ENCODE measurements at places on chromosomes 11 and 22.

- no peak for DNase-seq
These were observed 15.4 kb downstream of the GGA1 start for GRCh38 chr22:37624017-37624365.

GRCh38 chr11:61793083-61793828 is 545 bp downstream of the FEN1 start:
- peak; percentile 51 for DNase-seq

DNA sequence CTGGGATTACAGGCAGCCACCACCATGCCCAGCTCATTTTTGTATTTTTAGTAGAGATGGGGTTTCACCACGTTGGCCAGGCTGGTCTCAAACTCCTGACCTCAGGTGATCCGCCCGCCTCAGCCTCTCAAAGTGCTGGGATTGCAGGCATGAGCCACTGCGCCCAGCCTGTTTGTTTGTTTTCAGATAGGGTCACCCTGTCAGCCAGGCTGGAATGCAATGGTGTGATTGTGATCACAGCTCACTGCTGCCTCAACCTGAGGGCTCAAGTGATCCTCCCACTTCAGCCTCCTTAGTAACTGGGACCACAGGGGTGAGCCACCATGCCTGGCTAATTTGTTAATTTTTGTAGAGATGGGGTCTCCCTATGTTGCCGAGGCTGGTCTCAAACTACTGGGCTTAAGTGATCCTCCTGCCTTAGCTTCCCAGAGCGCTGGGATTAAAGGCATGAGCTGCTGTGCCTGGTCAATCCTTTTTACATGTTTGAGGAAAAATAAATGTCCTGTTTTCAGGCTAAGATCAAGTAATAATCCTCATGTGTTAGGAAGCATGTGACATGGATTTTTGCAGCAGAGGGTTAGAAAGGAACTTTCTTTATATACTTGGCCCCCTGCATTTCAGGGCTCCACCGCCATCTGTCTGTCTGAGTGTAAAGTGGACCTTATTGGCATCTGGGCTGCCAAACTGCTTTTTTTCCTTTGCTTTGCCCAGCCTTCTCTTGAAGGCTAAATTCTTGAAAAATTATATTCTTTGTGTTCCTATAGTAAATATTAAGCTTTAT is 4.8 kb upstream of the SLC3A2 start:
- DNase-seq: no peak

- no peak for DNase-seq
These were observed 11.3 kb upstream of the GDPD5 start for GRCh38 chr11:75536786-75537641.

DNA sequence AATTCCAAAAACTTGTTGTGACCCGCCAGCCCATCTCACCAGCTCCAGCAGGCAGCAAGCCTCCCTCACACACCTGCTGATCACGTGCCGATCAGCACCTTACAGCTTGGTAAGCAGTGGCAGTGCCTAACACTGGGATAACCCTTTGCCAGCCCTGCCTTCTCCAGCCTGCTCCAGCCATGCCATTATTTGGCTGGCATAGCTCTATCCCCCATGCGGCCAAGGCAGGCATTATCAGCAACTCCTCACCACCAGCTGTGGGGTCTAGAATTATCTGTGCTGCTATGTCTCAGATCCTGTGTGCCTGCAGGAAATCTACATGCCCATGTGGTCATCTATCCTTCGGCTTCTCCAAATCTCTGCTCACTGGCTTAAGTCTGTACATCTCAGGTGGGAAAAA is 215.0 kb downstream of the ST3GAL4 start:
- no peak for DNase-seq

GRCh38 chr11:95242091-95242844 is 11.3 kb upstream of the SESN3 start:
- no peak for DNase-seq

DNA sequence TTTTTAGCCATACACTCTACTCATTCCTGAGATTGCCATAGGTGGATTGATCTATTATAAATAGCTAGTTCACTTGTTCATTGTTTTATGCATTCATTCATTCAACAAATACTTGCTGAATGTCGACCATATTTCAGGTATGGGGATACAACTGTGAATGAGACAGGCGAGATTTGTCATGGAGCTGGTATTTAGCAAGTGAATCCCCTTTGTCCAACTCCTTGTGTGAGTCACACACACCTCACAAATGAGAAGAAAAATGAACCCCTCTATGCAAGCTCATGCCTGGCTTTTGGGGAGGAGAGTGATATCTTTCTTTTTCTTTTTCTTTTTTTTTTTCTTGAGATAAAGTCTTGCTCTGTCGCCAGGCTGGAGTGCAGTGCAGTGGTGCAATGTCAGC is 1.8 kb upstream of the AMPD3 start:
- no peak for DNase-seq

DNA sequence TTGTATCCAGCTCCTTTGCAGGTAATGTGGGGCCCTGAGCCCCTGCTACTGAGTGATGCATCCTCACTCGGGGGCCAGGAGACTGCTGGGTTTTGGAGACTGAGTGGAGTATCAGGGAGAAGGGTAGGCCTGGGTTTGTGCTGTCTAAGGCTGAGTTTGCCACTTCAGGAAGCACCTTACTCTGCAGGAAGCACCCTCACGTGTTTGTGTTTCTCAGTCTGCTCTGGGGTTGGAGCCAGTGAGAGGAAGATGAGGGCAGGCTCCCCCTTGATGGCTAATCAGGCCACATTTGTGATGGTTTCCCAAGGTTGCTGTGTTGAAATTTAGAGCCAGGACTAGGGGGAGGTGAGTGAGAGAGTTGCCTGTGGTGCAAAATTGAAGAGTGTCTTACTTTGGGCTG is 13.7 kb upstream of the THY1 start:
- DNase-seq: no peak

DNA sequence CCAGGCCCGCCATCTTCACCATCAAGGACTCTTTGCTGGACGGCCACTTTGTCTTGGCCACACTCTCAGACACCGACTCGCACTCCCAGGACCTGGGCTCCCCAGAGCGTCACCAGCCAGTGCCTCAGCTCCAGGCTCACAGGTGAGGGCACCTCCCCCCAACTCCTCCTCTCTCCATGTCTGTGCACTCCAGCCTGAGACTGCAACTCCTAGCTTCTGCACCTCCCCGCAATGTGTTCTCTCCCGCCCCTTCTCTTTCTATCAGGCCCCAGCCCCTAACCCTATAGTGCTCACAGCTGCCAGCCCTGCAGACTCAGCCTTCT is 4.4 kb downstream of the RAD9A start:
- no peak for DNase-seq

GRCh38 chr11:117972629-117973502 is 13.3 kb upstream of the IL10RA start:
- DNase-seq: peak; percentile 63

DNA sequence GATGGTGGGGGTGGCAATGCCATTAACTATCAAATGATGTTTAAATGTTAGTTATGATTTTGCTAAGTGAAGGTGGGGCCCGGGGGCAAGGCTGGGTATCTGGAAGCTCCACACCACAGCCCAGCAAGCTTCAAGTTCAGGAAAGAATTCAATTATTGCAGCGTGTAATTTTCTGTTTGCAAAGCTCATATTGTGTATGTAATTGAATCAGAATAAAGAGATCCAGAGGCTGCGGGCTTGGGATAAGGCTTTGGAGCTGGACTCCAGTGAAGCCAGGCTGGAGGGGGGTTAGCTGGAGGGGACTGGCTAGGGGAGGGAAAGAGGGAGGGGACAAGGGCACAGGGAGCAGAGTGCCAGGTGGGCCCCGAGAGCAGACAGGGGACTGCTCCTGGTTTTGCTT is 557.1 kb upstream of the CADM1 start:
- no peak for DNase-seq

GRCh38 chr11:79232346-79232745 is 208.5 kb downstream of the TENM4 start:
- DNase-seq: no peak

GRCh38 chr11:44561275-44561805 is 4.1 kb upstream of the CD82 start:
- no peak for DNase-seq

DNA sequence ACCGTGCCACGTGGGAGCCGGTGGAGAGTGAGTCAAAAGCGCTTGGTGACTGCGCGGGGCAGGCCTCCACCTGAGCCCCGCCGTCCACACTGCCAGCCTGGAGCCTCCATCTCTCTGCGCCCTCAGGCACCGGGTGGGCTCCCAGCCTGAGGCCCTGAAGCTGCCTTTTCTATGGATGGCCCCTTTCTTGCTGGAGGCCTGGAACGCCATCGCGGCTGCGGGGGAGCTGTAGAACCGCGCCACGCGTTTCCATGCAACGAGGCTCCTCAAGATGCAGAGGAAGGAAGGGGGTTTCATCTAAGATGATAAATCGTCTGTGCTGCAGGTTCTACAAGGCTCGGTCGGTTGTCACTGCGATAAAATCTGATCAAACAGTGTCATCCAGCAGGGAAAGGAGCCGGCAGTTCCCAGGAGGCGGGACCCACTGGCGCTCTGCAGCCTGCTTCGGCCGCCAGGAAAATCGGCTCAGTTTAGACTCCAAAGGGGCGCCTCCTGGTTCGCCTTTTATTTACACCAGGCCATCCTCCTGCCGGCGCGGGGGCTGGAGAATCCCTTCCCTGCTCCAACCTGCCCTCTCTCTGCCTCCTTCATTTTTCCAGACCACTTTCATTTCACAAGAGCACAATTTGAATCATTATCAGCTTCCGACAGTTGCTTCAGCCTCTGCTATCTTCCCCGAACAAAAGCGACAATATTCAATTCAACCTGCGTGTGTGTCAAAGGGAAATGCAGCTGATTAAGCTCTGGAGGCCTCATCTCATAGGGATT is 624.4 kb downstream of the BRD1 start:
- DNase-seq: no peak

GRCh38 chr22:38136607-38137006 is 26.1 kb upstream of the BAIAP2L2 start:
- DNase-seq: no peak

DNA sequence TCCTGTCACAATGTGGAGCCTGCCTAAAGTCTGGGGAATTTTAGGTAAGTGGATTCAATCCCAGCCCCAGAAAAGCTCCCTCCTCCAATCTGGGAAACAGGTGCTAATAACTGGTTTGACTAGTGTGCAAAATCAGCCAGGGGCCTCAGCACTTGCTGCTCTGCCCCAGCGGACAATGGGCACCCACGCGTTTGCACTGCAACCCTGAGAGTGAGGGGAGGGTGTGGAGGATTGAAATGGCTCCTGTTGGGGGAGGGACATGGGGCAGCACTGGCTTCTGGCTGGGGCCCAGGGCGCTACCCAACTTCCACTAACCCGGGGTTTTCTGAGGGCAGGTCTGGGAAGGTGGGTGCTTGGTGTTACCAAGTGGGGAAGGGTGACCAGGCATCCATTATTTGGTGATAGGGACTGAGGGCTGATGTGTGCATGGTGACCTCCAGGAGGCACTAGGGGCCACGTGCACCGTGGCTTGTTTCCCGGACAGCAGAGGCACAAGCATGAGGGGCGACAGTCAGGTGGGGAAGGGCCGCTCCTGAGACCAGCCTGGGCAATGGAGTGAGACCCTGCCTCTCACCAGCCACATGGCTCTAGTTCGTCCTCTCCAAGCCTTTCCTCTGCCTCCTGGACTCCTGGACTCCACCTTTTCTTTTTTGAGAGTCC is 4.3 kb upstream of the PNPLA5 start:
- no peak for DNase-seq

GRCh38 chr22:20745119-20745518 is 28.8 kb upstream of the SERPIND1 start:
- DNase-seq: no peak

GRCh38 chr11:93054881-93055280 is 85.4 kb downstream of the MTNR1B start:
- DNase-seq: peak; percentile 65

- DNase-seq: no peak
These were observed 84.0 kb upstream of the CTSC start for GRCh38 chr11:88421530-88421929.

DNA sequence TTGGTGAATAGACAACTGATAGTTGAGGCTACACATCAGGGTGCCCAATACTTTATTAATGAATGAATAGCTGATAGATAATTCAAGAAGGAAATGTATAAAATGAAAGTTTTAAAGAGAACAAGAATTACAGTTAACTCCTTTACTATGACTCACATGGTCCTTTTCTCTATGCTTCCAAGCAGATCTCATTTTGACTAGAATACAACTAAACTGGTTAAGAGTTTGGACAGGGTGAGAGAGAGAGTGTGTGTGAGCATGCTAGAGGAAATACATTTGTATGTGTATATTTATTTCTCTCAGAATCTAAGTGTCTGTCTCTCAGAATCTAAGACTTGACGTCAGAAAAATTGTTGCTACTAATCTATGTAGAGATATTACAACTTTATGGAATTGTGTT is 66.7 kb downstream of the SIK2 start:
- DNase-seq: no peak

DNA sequence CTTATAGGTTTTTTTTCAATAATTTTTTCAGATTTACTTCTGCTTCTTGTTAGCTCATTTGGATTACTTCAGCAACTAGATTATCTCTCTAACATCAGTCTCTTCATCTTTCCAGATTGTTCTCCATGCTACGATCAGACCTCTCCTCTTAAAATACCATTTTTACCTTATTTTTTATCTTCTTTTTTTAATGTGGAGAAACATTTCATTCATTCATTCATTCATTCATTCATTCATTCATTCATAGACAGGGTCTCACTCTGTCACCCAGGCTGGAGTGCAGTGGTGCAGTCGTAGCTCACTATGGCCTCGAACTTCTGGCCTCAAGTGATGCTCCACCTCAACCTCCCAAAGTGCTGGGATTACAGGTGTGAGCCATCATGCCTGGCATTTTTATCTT is 189.4 kb downstream of the UVRAG start:
- DNase-seq: no peak

DNA sequence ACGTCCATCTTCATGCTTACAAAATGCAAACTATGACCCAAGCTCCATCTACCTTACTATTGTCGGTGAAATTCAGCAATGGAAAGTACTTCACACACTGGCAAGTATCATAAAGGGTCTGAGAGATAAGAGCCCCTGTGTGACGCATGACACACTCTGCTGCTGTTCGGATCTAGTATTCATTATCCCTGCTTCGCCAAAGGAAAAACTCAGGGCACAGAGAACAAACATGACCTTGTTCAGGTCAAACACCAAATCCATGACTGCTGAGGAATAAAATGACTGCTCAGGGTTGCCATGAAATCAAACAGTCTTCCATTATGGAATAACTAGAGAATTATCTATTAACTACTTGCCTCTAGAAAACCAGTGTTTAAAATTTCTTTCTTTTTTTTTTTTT is 73.0 kb downstream of the MICAL3 start:
- no peak for DNase-seq

DNA sequence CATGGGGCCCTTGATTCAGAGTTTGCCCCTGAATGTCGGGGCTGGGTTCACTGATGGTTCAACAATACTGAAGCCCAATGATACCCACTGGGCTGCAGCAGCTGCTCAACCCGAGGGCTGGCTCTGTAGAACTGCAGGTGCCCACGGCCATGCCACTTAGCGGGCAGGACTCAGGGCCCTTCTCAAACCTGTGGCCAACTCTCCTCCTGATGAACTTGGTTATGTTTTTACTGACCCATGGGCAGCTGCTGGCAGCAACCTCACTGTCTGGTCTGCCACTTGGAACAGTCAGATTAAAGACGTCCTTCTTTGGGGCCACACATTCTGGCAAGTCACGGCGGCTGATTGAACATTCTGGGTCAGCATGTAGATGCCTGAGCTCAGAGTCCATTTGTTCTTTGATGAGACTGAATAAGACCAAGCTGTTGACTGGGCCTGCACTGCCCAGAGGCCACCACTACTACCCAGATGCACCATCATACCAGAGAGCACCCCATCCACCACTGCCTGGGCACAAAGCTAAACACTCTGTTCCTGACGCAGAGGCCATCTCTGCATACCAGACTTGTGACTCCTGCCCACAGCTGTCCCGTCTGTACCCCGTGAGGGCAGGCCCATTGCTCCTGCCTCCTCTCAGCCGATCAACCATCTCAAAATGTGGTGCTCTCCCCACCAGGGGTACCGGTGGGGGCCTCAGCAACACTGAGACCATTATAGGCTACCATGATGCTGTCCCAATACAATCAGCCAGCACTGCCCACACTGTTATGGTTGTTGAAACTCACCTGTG is 67.8 kb downstream of the SHANK2 start:
- no peak for DNase-seq

All from NCI-H446 treated with DMSO at 0.1 percent for 48 hours (cell line).